Erythroblast (primary cell): ENCODE measurements at places on chromosomes 7 and 10.

DNA sequence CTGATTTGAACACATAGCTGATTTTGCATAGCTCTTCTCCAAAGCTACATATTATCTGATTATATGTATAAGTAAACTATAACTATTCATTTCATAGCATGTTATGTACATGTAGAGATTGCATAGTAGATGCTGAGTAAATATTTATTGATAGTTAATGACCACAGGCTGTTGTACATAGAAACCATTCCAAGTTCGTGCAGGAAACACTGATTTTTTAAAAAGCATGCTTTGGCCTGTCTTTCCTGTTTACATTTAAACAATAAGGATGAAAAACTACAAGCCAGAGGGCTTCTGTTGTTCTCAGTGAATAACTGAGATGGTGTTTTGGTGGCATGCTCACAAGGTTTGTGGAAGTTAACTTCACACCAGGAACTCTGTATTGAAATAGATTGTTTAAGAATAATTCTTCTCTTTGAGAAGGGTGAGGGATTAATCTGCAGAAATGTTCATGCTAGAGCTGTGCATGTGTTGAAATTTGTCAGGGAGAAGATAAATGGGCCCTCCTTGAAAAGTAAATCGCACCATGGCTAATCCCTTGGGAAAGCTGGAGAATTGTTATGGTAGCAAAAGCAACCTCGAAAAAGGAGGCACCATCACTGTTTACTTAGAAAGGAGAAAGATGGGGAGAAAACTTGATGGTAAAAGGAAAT lies 120.2 kb upstream of the SP8 start:
- DNase-seq, result no peak

- DNase-seq, result no peak
Measured at GRCh38 chr7:25455683-25456251, 227.5 kb upstream of the NPVF start.

DNA sequence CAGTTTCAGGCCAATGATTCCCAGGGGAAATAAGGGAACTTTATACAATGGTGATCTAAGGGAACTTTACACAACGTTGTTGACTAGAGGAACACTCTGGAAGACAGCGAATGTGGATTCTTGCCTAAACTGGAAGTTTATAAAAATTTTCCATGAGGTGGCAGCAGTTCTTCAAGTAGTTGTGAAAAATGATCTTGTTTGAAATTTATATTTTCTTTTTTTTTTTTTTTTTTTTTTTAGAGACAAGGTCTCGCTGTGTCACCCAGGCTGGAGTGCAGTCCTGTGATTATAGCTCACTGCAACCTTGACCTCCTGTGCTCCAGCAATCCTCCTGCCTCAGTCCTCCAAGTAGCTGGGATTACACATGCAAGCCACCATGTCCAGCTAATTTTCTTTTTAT lies 32.1 kb upstream of the GTF2I start:
- DNase-seq, result peak; percentile 19

DNA sequence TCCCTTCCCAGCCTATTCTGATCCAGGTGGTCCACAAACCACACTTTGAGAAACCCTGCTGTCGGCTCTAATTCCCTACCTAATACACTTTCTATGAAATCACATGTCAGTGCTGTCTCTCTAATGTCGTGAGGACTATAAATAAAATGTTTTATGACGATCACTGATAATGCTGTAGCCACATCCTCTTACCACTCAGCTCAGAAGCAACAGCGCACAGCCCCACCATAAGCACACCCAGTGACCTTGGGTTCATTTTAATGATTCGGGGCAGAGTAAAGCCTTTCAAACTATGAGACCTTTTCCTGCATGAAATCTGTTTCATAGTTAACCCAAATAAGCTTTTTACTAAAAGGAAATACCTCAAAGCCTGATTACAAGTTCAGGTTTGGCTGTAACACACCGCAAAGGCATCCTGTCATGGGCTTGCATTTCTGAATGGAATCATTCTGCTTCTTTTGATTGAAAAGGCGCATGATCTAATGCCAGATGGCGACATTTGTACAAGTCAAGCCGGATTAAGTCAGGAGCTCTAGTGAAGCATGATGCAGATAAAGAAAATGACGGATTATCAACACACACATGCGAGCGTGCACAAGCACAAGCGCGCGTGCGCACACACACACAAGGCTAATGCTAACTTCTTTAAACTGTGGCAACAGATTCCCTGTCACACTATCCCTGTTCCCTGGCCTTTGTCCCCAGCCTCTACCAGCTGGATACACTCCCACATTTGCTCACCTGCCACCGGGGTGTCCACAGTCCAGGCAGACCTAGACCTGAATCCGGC lies 180.5 kb upstream of the PDE1C start:
- no peak for DNase-seq

DNA sequence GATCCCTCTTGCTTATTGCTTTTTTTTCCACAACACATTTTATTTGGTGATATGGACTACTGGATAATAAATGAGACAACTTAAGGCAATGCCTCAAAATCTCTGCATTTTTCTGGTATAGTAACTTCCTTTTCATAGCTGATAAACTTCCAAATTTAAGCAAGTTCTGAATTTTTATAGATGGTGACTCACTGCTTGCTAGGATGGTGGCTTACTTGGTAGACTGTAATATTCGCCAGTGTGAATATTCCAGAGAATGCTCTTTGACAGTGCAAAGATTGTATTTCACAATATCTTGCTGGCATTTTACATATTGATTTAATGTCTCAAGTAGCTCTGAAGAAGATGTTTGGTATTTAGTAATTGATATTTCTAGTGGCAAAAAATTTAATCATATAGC lies 472.4 kb downstream of the TFEC start:
- no peak for DNase-seq

- no peak for DNase-seq
Measured at GRCh38 chr10:2464483-2464882, 602.9 kb upstream of the PFKP start.
